ENCODE measurements at places on chromosomes 2 and 18. TPM values are rescaled to one million over a fixed set of nuclear protein-coding genes. Genes with fewer than 3 reads are reported as not detected.

The REG3G gene
- not detected for total RNA-seq

The SPATA3 gene
- total RNA-seq = not detected

The VWC2L gene
- not detected for total RNA-seq

DNA sequence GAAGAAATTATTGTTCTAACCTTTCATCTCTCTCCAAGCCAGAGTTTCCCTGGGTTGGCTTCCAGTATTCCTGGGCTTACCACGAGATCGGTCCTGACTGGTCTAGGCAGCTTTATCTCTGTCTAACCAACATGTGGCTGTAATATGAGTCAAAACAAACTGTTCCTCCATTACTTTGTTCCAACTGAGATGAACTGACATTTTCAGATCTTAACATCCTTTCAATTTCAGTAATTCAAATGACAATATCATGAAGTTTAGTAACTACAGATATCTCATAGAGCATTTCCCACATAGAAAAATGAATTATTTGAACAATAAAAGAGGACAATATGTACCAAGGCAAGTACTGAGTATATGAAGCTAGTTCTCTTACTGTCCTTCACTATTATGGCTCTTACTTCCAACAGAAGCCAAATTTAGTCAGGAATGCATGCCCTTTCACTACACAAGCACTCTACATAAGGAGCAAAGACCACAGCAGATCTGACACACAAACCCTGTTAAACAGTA is 15.5 kb downstream of the SLC25A12 start:
- H3K4me1 ChIP-seq = peaks cover 17% of the 10 kb centered on the region
- H3K4me3 ChIP-seq = no peak overlapping the region
- peak; percentile 56 for DNase-seq
- no peaks in the 10 kb centered on the region for H3K27me3 ChIP-seq

DNA sequence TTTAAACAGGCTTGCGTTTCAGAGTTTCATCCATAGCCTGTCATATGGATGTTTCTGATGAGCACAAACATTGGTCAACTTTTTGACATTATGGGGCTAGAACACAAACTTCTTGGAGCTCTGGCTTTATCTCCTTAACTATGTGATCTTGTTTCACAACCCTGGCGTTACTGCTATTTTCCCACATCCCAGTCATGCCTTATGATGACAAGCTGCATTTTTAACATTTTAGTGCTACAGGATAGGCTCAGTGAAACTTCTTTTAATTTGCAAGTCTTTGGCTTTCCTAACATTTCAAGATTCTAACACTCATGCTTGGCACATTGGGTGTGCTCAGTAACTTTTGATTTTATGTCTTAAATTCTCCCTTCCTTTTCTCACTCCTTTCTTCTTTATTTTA is 21.0 kb upstream of the PDE1A start:
- no peaks in the 10 kb centered on the region for H3K36me3 ChIP-seq
- DNase-seq = no peak
- H3K27me3 ChIP-seq = no peaks in the 10 kb centered on the region
- no peak overlapping the region for H3K4me3 ChIP-seq
- no peaks in the 10 kb centered on the region for H3K4me1 ChIP-seq
- H3K27ac ChIP-seq = no peak overlapping the region

DNA sequence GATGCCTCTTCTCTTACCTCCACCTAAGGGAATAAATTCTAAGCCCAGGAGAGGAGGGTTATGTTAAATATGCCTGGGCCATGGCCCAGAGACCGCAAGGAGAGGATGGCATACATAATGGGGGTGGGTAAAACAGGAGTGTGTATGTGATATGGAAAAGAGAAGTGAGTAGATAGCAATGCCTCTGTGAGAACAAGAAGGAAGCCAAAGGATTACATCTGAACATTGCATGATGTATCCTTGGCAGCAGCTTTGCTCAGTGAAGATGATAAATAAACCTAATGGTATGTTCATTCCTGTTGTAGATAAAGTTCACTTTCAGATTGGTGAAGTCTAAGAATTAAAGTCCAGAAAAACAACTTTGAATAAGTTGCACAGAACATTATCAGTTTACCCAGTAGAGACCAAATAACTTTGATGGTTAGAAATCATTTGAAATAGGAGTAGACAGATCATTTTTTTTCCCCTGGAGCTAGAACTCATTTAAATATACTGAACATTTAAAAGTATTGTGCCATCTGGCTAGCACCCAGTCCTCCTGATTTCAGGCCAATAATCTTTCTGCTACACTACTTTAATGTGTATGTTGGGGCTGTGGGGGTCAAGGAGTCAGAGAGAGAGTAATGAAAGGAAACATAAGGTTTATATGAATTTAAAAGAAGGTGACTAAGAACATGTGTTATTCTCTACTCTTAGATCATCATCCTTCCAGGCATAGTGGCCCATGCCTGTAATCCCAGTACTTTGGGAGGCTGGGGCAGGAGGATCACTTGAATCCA is 231.7 kb downstream of the PARD3B start:
- H3K36me3 ChIP-seq = no peaks in the 10 kb centered on the region
- H3K4me1 ChIP-seq = no peaks in the 10 kb centered on the region
- no peak overlapping the region for H3K27ac ChIP-seq

GRCh38 chr2:47520302-47520630 is 117.3 kb downstream of the MSH2 start:
- H3K27ac ChIP-seq = no peak overlapping the region
- H3K4me3 ChIP-seq = no peak overlapping the region
- no peaks in the 10 kb centered on the region for H3K27me3 ChIP-seq
- no peaks in the 10 kb centered on the region for H3K4me1 ChIP-seq
- H3K36me3 ChIP-seq = no peaks in the 10 kb centered on the region

GRCh38 chr18:31596081-31596872 is 4.6 kb downstream of the TTR start:
- DNase-seq = peak; percentile 67
- no peak overlapping the region for H3K4me3 ChIP-seq
- H3K4me1 ChIP-seq = peaks cover 59% of the 10 kb centered on the region
- H3K36me3 ChIP-seq = peaks cover 43% of the 10 kb centered on the region
- H3K27me3 ChIP-seq = no peaks in the 10 kb centered on the region
- H3K27ac ChIP-seq = peak overlapping the region; percentile 57

DNA sequence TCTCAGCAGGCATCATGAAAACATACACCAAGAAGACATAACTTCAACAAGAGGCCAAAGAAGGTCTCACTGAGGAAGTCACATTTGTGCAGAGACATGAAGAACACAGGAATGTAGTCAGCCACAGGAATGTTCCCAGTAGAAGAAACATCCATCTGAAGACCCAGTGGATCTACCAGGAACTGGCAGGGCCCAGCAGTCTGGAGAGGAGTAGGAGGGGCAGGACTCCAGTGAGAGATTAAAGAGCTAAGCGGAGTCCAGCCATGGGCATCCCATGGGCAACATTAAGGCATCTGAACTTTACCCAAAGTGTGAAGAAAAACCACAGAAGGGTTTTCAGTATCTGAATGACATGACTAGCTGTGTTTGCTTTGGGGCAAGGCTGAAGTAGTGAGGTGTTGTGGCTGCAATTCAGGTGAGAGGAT is 103.1 kb downstream of the UPP2 start:
- H3K4me3 ChIP-seq = no peak overlapping the region
- DNase-seq = no peak
- H3K27ac ChIP-seq = no peak overlapping the region
- peaks cover 59% of the 10 kb centered on the region for H3K4me1 ChIP-seq
- H3K27me3 ChIP-seq = no peaks in the 10 kb centered on the region

- DNase-seq = no peak
- H3K36me3 ChIP-seq = no peaks in the 10 kb centered on the region
- H3K27me3 ChIP-seq = peaks cover 57% of the 10 kb centered on the region
- H3K4me1 ChIP-seq = peaks cover 14% of the 10 kb centered on the region
Observed at GRCh38 chr2:127659408-127660290, 13.7 kb downstream of the GPR17 start.

DNA sequence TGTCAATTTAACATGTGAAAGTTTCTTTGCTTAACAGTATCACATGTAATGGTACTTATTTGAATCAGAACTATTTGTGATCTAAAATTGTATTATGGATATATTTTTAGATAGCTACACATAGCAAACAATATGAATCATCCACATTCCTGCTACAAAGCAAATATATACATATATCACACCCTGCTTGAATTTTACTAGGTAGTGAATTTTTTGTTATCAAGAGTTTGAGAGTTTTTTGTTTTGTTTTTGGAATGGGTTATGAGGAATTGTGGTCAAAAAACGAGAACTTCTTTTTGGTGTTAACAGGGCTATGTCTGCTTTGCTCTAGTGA is 635.7 kb downstream of the NRXN1 start:
- H3K4me1 ChIP-seq = no peaks in the 10 kb centered on the region
- no peak overlapping the region for H3K4me3 ChIP-seq
- no peaks in the 10 kb centered on the region for H3K27me3 ChIP-seq
- no peaks in the 10 kb centered on the region for H3K36me3 ChIP-seq
- DNase-seq = no peak

DNA sequence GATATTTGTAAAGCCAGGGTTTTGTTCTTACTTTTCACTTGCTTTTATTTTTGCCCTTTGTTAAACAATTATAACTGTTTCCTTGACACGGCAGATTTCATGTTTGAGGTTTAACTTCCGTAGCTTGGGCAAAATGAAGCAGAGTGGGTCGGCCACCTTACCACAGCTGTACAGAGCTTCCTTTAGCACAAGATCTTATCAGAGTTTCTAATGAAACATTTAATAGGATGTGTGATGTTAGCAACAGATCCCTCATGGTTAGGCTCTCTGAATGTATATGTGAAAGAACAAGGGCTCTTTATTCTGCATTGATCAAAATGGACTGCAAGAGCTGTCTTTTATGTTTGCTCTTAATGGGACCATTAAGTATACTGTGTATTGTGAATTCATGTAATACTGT is 22.3 kb downstream of the RNF125 start:
- H3K27me3 ChIP-seq = no peaks in the 10 kb centered on the region
- no peak for DNase-seq
- no peaks in the 10 kb centered on the region for H3K36me3 ChIP-seq
- H3K4me1 ChIP-seq = no peaks in the 10 kb centered on the region
- no peak overlapping the region for H3K27ac ChIP-seq

DNA sequence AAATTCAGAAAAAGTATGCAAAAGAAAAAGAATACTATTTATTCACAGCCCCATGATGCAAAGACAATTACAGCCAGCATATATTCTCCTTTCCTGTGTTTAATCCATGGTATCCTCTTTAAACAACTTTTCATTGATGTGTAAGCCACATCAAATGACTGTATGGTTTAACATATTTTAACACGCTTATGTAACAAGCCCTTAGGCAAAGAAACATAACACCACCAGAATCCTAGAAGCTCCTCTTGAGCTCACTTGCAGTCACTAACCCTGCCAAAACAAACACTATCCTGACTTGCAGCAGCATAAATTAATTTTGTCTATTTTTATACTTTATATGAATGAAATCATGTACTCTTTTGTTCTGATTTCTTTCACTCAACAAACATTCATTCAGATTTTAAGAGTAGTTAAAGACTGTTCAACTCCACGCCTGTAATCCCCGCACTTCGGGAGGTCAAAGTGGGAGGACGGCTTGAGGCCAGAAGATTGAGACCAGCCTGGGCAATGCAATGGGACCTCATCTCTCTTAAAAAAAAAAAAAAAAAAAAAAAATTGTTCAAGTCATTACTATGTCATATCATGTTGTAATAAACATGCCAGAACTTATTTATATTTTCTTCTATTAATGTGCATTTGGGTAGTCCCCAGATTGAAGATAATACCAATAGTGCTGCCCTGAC is 226.3 kb downstream of the NBAS start:
- H3K27ac ChIP-seq = no peak overlapping the region
- H3K27me3 ChIP-seq = no peaks in the 10 kb centered on the region
- DNase-seq = no peak
- H3K4me1 ChIP-seq = no peaks in the 10 kb centered on the region
- no peak overlapping the region for H3K4me3 ChIP-seq

- no peaks in the 10 kb centered on the region for H3K36me3 ChIP-seq
- H3K27ac ChIP-seq = no peak overlapping the region
- no peak overlapping the region for H3K4me3 ChIP-seq
- no peaks in the 10 kb centered on the region for H3K27me3 ChIP-seq
- peaks cover 8% of the 10 kb centered on the region for H3K4me1 ChIP-seq
Observed at GRCh38 chr2:127128445-127128904, 21.5 kb upstream of the BIN1 start.

DNA sequence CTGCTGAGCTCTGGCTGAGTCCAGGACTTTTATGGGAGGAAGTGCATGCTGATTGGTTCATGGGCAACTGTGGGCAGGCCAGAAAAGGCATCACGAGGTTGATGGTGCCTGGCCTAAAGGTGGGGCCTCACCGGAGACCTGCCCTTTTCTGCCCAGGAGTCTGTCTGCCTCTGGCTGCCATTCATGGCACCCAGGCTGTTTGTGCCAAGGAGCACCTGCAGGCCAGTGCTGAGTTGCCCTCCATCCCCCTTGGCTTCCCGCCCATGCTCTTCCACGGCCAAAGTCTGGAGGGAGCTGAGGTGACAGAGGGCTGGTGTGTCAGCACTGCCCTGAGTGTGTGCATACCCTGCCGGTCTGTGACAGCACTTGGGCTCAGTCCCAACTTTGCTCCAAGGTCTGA is 123.2 kb downstream of the PTH2R start:
- no peak overlapping the region for H3K27ac ChIP-seq
- H3K36me3 ChIP-seq = no peaks in the 10 kb centered on the region
- H3K4me3 ChIP-seq = no peak overlapping the region
- DNase-seq = no peak

DNA sequence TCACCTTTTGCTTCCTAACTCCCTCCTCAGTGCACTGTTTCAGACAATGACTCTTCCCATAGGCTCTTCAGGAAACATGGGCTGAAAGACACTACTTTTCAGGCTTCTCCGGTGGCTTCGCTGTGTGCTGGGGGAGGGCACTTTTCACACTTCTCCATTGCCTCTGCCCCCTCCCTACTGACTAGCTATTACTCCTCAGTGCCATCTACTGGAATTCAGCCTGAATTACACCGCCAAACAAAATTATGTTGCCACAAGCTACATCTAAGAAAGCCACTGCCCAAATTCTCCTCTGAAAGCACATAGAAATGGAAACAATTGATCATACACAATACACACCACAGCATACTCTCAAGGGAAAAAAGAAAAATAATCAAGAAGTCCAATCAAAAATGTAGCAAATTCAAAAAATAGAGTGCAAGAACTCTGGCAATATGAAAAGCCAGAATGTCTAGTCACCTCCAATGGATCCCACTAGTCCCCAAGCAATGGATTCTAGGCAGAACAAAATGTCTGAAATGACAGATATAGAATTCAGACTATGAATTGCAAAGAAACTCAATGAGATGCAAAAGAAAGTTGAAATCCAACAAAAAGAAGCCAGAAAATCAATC is 1139.4 kb upstream of the GYPC start:
- no peak overlapping the region for H3K4me3 ChIP-seq
- no peaks in the 10 kb centered on the region for H3K4me1 ChIP-seq
- H3K27ac ChIP-seq = no peak overlapping the region
- no peaks in the 10 kb centered on the region for H3K27me3 ChIP-seq

GRCh38 chr2:114331934-114332333 is 110.5 kb upstream of the DPP10 start:
- no peak for DNase-seq
- no peaks in the 10 kb centered on the region for H3K4me1 ChIP-seq
- no peak overlapping the region for H3K4me3 ChIP-seq
- no peak overlapping the region for H3K27ac ChIP-seq

DNA sequence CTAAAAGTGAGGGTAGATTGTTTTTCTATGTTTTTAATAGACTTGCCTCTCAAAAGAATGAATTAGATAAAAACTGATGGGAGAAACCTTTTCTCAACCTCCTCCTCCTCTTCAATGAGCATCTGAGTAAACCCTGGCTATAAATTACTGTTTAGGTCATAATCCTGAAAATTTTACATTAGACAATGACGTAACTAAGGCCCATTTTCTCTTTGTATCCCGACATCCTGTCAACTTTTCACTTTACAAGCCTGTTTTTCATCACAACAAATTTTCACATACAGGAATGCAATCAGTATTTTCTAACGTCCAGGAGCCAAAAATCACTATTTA is 1.3 kb downstream of the SPIRE1 start:
- no peaks in the 10 kb centered on the region for H3K27me3 ChIP-seq
- H3K4me1 ChIP-seq = peaks cover 24% of the 10 kb centered on the region
- H3K4me3 ChIP-seq = peak overlapping the region; percentile 86
- peak overlapping the region; percentile 23 for H3K27ac ChIP-seq
- no peaks in the 10 kb centered on the region for H3K36me3 ChIP-seq

All from HepG2 (cell line).